ENCODE measurements at places on chromosomes 11 and 22.

GRCh38 chr11:108906329-108906728 lies 241.5 kb downstream of the DDX10 start:
- no peak for DNase-seq

GRCh38 chr11:101445761-101446160 lies 138.0 kb downstream of the TRPC6 start:
- DNase-seq: no peak

GRCh38 chr11:68025047-68025446 lies 5.4 kb upstream of the NDUFS8 start:
- no peak for DNase-seq

- DNase-seq: no peak
Measured at GRCh38 chr22:47594836-47595521, 832.5 kb downstream of the TBC1D22A start.

- DNase-seq: no peak
Measured at GRCh38 chr11:126512741-126513715, 157.5 kb downstream of the ST3GAL4 start.
